ENCODE measurements at places on chromosomes 2 and 18.

DNA sequence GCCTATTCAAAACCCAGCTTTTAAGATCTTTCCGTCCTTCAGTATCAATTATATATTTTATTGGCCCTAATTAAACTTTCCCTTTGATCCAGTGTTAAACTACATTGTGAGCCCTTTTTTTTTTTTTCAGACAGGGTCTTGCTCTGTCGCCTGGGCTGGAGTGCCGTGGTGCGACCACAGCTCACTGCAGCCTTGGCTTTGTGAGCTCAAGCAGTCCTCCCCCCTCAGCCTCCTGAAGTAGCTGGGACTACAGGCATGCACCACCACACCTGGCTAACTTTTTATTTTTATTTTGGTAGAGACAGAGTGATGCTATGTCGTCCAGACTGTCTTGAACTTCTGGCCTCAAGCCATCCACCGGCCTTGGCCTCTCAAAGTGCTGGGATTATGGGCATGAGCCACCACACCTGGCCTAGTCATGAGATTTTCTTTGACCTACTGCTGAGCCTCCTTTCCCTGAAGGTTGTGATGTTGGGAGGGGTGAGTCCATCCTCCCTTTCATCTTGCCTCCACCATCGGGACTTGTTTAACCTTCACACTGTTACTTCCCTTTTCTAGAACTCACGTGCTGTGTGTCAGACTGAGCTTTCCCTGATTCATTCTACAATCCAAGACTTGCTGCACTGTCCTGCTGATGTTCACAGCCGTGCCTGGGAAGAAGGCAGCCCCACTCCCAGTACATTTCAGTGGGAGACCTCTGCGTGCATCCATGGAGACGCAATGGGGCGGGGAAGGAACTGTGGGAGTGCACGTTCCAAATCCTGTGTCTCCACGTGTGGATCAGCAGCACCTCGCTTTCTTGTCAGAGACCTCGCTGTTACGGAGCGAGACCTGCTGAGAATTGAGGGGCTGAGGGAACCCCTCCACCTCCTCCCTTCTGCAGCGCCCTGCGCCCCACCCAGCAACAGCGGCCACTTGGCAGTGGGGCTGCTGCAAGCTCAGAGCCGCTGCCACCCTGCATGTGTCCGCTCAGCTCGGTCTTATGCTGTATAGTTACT, 10.8 kb downstream of the OXER1 start:
- no peak for DNase-seq

DNA sequence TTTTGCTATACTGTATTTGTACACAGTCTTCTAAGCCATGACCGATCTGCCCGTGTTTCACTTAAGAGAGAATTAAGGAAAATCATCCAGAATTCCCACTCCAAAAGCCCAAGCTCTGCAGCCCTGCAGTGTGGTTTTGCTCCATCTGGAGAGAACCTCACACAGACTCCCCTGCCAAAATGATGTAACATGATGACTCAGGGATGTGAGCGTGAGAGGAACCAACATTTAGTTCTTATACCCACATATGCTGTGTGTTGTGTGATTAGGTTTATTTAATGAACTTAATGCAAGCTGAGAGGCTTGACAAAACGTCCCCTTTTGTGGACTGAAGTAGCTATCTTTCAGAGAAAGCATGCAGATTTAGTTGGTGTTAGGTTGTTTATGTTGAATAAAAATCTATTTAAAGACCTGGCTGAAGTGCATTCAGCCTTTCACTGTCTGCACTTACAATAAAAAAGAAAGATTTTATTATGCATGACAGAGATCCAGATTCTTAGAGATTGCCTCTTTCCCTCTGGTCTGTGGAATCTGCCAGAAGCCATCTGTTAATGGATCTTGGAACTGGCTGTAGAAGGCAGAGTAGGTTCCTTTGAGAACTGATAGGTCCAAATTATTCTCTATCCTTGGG, 6.3 kb downstream of the RAB12 start:
- DNase-seq, result peak; percentile 48

DNA sequence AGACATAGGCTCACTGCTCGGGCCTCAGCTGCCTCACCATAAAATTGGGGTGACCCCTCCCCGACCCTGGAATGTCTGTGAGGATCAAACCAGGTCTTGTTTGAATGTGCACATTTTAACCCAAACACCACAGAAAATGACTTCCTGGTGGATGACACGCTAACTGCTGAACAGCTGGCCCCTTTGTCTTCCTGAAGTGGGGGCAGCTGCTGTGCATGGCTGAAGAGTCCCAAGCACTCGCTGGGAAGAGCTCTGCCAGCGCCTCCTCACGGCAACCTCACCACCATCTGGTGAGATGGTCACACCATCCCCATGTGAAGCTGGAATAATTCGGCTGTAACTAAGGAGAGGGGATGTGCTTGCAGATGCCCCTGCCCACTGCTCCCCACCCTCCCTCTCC, 34.0 kb downstream of the AQP12A start:
- DNase-seq, result no peak

GRCh38 chr2:27123302-27124150, at the start of gene ABHD1:
Gene ABHD1 (plus strand): TSS chr2:27123815. CDS start chr2:27123949, 134 bp downstream.
- no peak for DNase-seq

DNA sequence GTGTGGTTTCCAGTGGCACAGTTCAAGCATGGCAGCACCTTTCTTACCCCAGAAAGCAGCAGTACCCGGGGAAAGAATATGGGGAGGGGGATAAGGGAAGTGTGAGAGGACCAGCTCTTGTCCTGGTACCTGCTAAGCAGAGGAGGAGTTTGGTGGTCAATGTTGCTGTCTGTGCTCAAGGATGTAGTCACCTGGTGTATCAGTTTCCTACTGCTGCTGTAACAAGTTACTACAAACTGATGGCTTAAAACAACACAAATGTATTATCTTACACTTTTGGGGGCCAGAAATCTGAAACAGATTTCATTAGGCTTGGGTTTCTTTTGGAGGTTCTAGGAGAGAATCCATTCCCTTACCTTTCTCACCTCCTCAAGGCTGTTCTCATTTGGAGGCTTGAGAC, 77.5 kb downstream of the VSNL1 start:
- no peak for DNase-seq

All from cerebellar nuclear complex (tissue), 1 donor.